RPMI7951 (cell line): ENCODE measurements at places on chromosomes 12 and 14. TPM values are rescaled to one million over a fixed set of nuclear protein-coding genes. Genes with fewer than 3 reads are reported as not detected.

The DEGS2 gene
- not detected in 2 replicates for total RNA-seq

- no peak for DNase-seq
These were observed 76.1 kb downstream of the OTOGL start for GRCh38 chr12:80175307-80175930.

DNA sequence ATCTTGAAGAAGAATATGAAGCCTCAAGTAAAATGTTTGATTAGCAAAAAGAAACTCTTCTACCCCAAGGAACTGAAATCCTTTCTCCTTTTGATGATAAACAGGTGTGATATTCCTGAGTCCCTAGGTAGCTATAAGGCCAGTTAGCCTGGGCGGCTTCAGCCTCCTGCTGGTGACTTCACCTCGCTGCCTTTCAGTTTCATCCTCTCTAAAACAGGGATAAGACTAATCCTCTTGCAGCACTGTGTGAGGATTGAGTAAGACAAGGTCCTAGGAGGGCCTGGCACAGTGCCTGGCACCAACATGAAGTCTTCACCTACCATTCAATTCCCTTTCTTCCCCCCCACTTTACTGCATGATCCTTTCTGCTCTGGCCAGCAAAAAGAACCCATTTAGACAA is 42.1 kb downstream of the CIT start:
- DNase-seq: no peak

DNA sequence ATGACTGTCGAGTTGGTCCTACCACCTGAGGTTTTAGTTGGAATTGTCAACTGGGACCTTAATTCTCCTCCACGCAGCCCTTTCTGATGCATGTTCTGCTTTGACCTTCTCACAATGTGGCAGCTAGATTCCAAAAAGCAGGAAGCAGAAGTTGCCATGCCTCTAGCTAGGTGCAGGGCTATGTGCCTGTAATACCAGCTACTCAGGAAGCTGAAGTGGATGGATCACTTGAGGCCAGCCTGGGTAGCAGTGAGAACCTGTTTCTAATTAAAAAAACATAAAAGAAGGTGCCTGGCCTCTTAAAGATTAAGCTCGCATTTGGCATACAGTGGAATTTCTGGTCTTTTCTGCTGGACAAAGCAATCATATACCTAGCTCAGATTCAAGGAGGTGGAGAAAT is 77.1 kb downstream of the FGD4 start:
- no peak for DNase-seq

The NR1H4 gene
- not detected in 2 replicates for total RNA-seq

The TSFM gene
- 43.1 and 48.8 TPM in 2 replicates for total RNA-seq

- DNase-seq: no peak
These were observed 18.0 kb downstream of the FMNL3 start for GRCh38 chr12:49689237-49689636.

GRCh38 chr12:72207079-72207478 is 65.1 kb upstream of the TRHDE start:
- no peak for DNase-seq

The DCAF11 gene
- 42.9 and 57.1 TPM in 2 replicates for total RNA-seq

The NFATC4 gene
- total RNA-seq: 10.6 and 13.1 TPM in 2 replicates

The ABHD12B gene
- 0.12 TPM in 1 of 2 replicates, not detected in the other for total RNA-seq

DNA sequence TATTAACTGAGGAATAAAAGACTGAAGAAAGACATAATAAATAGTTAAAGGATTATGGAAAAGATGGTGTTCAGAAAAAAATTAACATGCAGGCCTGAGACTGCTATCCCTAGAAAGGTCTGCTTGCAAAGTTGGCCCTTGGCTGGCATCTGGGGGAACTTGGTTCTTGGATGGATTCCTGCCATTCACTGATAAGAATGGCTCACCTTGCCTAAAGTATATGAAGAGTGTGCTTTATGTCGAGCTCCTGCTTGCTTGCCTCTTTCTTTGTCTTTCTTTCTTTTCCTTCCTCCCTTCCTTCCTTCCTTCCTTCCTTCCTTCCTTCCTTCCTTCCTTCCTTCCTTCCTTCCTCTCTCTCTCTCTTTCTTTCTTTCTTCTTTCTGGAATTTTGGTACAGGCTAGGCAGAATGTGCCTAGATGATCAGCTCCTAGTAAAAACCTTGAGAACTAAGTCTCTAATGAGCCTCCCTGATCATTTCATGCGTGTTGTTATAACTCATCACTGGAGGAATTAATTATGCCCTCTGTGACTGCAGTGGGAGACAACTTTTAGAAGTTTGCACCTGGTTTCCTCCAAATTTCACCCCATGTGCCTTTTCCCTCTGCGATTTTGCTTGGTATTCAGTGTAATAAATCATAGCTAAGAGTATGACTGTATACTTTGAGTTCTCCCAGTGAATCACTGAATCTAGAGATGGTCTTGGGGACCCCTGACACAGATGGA is 44.7 kb downstream of the IFT81 start:
- no peak for DNase-seq
